ENCODE measurements at places on chromosomes 7 and 10.

- DNase-seq, result peak; percentile 74
Observed at GRCh38 chr10:79223091-79224048, 123.9 kb upstream of the PPIF start.

GRCh38 chr7:133299676-133300075 lies 46.8 kb downstream of the EXOC4 start:
- no peak for DNase-seq

- DNase-seq, result no peak
Observed at GRCh38 chr7:53340220-53340619, 304.8 kb downstream of the POM121L12 start.

DNA sequence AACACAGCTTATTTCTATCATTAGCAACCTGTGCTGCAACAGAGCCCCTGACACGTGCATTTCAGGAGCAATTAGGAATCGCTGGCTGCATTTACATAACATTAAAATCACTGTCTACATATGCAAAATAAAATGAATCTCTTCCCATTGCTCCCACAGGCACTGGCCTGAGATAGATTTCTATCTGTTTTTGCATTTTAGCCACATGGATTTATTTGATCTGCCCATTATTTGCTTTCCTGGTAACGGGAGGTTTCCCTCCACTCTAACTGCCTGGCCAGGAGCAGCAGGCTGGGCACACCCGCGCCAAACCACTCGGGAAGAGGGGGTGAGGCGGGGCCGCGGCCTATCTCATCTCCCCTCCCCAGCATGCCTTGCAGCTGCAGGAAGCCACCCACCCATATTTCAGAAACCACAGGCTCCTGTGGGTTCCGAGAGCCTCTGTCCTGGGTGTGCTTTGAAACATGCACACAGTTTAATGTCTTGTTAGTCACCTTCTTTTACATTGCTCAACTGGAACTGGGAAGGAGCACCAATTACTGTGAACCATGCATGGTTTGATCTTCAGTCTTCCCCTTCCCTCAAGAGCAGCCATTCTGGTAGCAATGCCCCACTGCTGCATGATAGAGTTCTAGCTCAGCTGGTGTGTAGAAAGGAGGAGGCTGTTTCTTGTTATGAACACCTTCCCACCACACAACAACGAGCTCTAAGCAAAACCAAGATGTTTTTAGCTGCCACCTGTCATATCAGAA lies 37.7 kb upstream of the IKZF1 start:
- DNase-seq, result no peak

DNA sequence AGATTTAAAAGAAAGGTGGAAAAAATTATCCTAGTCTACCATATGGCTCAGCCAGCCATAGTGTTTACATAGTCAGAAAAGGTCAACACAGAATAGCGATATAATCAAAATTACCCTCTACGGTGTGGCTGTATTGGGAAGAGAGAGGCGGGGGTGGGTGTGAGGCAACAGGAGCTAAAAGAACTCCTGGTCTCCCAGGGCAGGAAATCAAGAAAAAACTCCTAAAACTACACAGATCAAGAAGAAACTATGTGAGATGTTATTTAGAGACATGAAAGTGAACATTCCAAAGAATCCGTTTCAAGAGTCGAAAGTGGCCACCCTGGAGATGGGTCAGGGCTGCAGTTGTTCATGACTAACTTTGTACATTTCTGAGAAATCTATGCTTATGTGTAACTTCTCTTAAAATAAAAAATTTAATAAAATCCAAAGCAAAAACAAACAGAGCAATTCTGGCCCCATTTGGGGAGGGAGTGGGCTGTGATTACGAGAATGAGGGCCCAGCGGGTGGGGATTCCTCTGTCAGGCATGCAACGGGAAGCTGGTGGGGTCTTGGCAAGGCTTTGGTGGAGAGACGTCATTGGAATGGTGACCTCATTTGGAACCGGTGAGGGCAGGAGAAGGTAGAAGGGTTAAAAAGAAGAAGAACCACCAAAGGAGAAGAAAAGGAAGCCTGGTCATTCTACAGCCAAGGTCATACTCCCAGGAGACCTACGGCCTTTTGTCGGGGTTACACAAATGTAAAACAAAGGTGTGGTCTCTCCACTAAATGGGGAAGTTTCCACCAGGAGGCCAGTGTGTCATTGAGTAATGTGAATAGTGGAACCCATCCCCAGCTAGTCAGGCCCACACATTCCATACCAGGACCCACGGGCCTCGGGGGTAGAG lies 71.2 kb upstream of the DUSP5 start:
- DNase-seq, result peak; percentile 80

DNA sequence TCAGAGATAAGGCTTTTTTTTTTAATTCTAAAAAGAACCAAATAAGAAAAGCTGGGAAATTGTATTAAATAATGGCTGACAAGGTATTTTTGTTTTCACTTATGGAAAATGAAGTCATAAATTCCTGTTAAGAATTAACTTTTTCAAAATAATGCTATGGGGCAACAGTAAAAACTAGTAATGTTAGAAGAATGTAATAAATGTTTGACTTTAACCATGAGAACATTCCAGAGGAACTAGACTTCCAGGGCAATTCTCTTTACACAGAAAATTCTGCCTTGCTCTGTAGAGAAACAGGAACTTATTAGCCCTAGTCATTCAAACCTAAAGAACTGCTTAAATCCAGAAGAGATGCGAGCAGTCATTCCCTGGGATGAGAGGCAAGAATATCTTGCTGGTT lies 571.1 kb downstream of the IPMK start:
- DNase-seq, result peak; percentile 82

GRCh38 chr7:32921896-32922295 lies 30.3 kb upstream of the KBTBD2 start:
- no peak for DNase-seq

GRCh38 chr7:129423700-129424410 lies 10.4 kb upstream of the STRIP2 start:
- no peak for DNase-seq

GRCh38 chr10:122515588-122516231 lies 44.8 kb upstream of the DMBT1 start:
- DNase-seq, result peak; percentile 64

DNA sequence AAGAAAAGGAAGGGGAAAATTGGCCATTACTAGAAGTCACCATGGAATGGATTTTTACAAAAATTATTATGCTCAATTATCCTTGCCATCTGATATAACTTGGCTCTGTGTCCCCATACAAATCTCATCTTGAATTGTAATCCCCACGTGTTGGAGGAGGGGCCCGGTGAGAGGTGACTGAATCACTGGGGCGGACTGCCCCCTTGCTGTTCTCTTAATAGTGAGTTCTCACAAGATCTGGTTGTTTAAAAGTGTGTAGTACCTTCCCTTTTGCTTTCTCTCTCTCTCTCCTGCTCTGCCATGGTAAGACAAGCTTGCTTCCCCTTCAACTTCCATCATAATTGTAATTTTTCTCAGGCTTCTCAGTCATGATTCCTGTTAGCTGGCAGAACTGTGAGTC lies 1023.6 kb downstream of the XPNPEP1 start:
- DNase-seq, result no peak

GRCh38 chr10:21733710-21734109 lies 199.7 kb downstream of the MLLT10 start:
- peak; percentile 70 for DNase-seq

DNA sequence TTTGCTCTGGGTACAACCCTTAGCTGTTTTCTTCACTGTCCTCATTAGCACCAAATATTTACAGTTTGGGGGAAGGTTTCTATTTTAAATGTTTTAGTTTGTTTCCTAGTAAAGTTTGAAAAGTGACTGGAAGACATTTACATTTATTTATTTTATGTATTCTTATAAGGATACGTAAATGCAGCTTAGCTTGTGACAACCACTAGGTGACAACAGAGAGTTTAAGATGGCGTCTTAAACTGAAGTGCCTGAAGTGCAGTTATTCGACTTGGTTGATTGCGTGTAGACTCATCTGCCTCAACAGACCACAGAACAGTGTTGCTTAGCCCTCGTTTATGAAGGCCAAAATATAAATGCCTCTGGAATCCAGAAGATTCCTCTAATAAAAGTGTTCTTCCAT lies 378.2 kb upstream of the MYO3A start:
- DNase-seq, result peak; percentile 10

GRCh38 chr7:71354716-71355115 lies 222.8 kb downstream of the GALNT17 start:
- peak; percentile 17 for DNase-seq

- DNase-seq, result no peak
Observed at GRCh38 chr7:158284617-158285382, 302.8 kb downstream of the PTPRN2 start.

DNA sequence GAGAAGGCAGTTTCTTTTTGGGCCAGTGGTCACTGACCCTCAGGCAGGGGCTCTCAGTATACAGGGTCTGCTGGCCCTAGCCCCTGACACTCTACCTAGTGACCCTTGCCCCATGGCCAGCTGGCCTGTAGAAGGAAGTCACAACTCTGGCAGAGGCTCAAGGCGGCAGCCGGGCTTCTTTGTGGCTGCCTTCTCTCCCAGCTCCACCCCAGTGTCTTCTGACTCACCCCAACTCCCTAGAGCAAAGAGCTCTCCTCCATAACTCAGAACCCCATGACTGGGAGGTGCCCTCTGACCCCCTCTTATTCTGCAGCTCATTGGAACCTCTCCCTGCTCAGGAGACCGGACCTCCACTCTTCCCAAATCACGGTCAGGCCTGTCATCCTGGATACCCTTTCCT lies 358.2 kb downstream of the FGFR2 start:
- no peak for DNase-seq

DNA sequence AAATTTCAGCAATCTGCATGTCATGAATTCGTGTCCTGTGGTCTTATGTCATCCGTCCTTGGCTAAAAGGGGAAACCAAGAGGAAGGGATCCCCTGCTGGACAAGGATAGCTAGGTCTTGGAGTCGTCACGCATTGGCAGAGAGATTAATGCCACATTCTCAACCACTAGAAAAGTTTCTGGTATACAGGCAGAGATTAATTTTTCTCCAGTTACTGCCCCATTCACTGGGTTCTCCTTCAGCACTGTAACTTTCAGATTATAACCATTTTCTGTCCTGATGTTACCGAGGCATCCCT lies 1060.6 kb upstream of the AUTS2 start:
- DNase-seq, result no peak

GRCh38 chr10:124032971-124033886 lies 60.2 kb downstream of the CHST15 start:
- peak; percentile 84 for DNase-seq

DNA sequence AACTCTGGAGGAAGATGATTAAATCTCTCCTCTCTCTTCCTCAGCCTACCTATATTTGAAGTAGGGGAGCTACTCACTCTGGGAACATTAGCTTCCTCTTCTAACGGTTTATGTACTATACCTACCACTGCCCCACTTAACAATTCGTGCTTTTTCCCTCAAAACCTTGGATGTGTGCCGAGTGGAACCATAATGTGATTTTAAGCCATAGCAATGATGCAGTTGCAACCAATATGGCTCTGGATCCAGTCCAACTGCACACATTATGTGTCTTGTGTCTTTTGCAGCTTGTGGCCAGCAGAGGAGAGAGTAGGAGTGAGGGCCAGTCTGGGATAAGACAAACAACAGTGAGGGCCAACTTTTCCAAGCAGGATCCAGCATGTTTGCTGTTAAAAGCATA lies 170.7 kb downstream of the GATA3 start:
- DNase-seq, result peak; percentile 2

Measured in astrocyte of the hippocampus (primary cell).